A549 treated with AZD2906 at 1 μM for 4 hours (cell line): ENCODE measurements at places on chromosomes 1 and 21. TPM values are rescaled to one million over a fixed set of nuclear protein-coding genes. Genes with fewer than 3 reads are reported as not detected.

Gene S100B
- not detected in 5 replicates for total RNA-seq

Gene FMO1
- total RNA-seq = not detected in 5 replicates

Gene LCA5L
- total RNA-seq = 0.81 to 1.5 TPM (median 1.0 TPM) in 5 replicates

Gene SELL
- total RNA-seq = 0.12 to 0.35 TPM (median 0.20 TPM) in 5 replicates

Gene CLDN14
- 0.07 TPM in 1 of 5 replicates, not detected in the others for total RNA-seq

Gene SLC44A3
- total RNA-seq = 1.6 to 1.9 TPM (median 1.6 TPM) in 5 replicates

Gene LCE3D
- 2.8 to 4.4 TPM (median 3.1 TPM) in 5 replicates for total RNA-seq

Gene RPTN
- total RNA-seq = 0.02 TPM in 2 of 5 replicates, not detected in the others
